ENCODE measurements at places on chromosomes 16 and 17.
A peak's percentile ranks its signal among the peaks of the same experiment; 100 is the strongest.

GRCh38 chr17:4802228-4802627 lies at the start of gene C17orf114:
Gene C17orf114, minus strand, starts transcription at chr17:4802328.
- DNase-seq = no peak

- no peak for DNase-seq
Observed at GRCh38 chr16:88700636-88701482, 5.3 kb downstream of the RNF166 start.

DNA sequence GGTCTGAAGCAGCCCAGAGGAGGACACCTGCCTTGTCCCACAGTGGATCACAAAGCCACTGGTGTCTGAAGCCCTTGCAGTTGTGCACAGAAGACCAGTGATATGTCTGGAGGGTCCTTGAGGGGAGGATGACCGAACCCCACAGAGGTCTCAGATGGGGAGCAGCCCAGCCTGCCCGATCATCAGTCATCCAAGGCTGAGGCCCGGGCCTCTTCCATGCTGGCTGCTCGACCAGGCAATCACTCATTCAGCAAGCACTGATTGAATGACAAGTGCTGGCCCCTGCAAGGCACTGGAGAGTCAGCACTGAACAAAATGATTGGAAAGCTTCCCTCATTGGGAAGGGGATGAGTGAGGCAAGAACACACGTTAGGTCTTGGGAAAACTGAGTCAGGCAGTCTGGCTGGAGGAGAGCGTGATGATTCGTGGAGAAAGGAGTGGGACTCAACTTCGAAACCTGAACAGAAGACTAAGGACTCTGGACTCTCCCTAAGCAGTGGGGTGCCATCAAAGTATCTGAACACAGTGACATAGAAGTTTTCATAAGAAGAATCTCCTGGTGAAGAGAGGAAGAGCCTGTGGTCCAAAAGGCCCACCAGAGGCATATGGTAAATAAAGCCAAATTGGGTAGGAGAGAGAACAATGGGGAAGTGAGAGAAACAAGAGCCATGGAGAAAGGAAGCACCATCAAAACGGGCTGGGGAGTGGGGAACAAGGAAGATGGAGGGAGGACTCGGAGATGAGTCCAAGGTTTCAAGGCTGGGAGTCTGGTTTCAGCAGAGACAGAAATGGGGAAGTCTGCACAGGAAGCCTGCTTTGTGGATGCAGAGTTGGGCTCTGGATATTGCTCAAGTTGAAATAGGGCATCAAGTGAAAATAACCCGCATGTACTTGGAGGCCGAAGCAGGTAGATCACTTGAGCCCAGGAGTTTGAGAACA lies 10.2 kb downstream of the PIK3R5 start:
- no peak for DNase-seq

- no peak for DNase-seq
Observed at GRCh38 chr17:5793899-5794298, 209.6 kb upstream of the NLRP1 start.

- no peak for DNase-seq
Observed at GRCh38 chr17:45768000-45768399, 16.1 kb upstream of the CRHR1 start.

GRCh38 chr17:17749025-17749772 lies 67.9 kb downstream of the RAI1 start:
- DNase-seq = peak; percentile 91

GRCh38 chr16:12411516-12411915 lies 392.2 kb downstream of the CPPED1 start:
- no peak for DNase-seq

GRCh38 chr16:7083096-7083495 lies 249.5 kb upstream of the RBFOX1 start:
- no peak for DNase-seq

DNA sequence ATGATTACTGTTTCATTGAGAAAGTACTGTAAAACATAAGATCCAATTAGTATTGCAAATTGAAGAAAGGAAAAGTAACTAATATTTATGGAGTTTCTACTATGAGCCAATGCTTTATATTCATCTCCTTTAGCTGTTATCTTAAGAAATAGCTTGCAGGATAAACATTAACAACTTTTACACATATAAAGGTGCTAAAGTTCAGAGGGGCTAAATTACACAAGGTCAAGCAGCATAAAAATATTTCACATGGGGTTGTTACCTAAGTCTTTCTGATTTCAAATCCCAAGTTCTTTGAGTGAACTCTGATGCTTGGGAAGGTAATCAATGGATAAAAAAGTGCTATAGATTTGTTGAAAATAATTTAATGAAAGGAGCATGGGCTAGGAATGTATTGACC lies 765.5 kb downstream of the CDH8 start:
- DNase-seq = no peak

Data from NCI-H2171 (cell line).